ENCODE measurements at places on chromosomes 5 and 9.

DNA sequence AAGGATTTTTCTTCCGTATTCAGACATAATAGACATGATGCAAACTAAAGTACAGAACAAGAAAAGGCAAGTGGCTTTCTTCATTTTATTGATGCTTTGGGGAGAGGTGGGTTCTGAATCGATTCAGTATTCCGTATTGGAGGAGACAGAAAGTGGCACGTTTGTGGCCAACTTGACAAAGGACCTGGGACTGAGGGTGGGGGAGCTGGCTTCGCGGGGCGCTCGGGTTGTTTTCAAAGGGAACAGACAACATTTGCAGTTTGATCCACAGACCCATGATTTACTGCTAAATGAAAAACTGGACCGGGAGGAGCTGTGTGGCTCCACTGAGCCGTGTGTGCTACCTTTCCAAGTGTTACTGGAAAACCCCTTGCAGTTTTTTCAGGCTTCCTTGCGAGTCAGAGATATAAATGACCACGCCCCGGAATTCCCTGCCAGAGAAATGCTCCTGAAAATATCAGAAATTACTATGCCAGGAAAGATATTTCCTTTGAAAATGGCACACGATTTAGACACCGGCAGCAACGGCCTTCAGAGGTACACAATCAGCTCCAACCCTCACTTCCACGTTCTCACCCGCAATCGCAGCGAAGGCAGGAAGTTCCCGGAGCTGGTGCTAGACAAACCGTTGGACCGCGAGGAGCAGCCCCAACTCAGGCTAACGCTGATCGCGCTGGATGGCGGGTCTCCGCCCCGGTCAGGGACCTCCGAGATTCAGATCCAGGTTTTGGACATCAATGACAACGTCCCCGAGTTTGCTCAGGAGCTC lies 551 bp downstream of the PCDHB6 start:
- DNase-seq = no peak

DNA sequence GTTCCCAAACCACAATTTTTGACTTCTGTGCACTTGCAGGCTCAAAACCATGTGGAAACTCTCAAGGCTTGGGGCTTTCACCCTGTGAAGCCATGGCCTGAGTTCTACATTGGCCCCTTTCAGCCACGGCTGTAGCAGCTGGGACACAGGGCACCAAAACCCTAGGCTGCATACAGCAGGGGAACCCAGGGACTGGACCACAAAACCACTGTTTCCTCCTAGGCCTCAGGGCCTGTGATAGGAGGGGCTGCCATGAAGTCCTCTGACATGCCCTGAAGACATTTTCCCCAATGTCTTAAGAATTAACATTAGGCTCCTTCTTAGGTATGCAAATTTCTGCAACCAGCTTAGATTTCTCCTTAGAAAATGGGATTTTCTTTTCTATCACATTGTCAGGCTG lies 312.1 kb upstream of the TUSC1 start:
- DNase-seq = no peak

GRCh38 chr9:129481810-129482511 lies 138.9 kb downstream of the C9orf50 start:
- DNase-seq = peak; percentile 81

- no peak for DNase-seq
Measured at GRCh38 chr9:117091529-117091928, 323.3 kb downstream of the ASTN2 start.

DNA sequence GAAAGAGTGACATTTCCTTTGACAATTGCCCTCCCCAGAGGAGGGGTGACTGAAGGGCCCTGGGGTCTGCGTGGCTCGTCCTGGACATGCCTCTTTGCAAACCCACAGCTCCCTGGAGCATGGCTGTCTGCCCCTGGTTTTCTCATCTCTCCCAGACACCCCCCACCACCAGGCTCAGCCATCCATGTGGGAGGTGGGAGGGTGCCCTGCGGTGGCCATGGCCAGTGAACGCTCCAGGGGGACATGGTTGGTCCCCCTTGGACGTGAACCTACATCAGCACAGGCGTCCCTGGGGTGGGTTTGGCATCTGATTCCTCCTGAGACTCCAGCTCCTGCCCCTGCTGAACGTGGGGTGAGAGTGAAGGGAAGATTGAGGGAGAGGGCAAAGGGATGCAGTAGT lies 67.7 kb upstream of the LMX1B start:
- DNase-seq = no peak

DNA sequence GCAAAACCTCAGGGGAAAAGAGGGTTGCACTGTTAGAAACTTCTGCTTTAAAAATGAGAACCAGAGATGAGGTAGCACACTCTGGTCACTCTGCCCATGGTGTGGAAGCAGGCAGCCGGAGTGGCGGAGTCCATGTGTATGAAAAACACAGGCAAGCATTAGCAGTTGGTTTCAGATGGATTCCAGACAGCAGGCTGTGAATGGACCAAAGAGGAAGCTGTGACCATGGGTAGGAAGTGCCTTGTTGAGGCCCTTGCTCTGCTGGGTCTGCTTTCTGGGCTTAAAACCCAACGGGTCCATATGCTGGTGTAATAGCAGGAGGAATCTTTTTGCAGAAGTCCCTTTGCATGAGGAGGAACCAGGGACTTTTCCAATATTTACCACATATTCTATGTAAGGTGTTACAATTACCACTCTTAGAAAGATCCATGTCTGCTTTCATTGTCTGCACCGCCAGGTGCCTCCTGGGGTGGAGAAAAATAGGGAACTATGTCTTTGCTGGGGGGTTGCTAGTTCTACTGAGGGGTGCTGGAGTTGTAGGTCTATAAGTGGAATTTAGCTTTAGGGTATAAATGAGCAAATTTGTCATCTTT lies 77.0 kb downstream of the ANKRD55 start:
- DNase-seq = no peak

- DNase-seq = peak; percentile 83
Measured at GRCh38 chr5:180799902-180800801, 2.5 kb downstream of the MGAT1 start.

DNA sequence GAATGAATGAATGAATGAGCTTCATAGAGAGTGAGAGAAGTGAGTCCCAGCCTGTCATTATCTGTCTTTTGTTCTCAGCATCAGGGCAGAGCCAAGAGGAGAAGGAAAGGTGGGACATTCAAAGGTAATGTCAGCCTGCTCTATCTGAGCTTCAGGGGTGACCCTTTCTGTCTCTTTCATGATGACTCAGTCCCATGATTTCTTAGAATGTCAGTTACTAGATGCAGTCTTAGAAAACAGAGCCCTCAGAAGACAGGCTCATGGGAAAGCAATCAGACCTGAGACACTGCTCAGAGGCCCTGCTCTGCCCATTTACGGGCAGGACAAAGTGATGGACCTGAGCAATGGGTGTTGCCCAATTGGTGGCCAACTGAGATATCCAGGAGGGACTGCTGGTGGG lies 1.1 kb downstream of the SPATA31D1 start:
- DNase-seq = no peak

- DNase-seq = peak; percentile 86
Measured at GRCh38 chr9:89886281-89886700, 281.5 kb downstream of the GADD45G start.

- peak; percentile 25 for DNase-seq
Measured at GRCh38 chr9:127803507-127804352, 1.0 kb downstream of the FPGS start.

- no peak for DNase-seq
Measured at GRCh38 chr5:518721-519120, 5.5 kb downstream of the SLC9A3 start.

DNA sequence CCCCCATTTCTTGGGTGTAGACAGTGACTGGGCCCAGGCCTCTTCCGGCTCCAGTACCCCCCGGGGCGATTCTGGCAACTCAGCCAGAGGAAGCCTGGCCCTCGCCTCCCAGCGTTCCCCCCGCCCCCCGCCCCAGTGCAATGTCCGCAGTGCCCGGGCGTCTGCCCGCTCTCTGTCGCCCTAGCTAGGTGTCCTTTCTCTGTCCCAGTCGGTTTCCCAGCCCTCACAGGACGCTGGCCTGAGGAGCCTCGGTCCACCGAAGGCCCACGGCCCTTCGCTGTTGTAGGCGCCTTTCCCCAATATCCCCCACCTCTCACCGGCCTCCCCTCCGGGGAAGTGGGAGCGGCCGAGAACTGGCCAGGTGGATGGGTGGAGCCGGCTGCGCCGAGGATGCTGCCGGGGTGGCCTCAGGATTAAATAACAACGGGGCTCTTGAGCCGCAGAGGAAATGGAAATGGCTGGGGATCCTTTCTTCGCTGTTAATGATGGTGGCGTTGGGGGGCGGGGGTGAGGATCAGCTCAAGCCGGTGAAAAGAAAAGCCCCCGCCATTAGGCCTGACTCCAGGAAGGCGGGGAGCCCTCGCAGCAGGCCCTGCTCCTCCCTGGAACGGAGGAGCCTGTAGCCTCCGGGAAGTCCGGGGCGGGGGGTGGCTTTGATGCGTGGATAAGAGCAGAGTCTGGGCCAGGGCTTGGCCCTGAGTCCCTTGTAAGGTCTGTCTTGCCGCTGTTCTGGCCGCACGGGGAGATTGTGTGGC lies 1.1 kb upstream of the SPRY4 start:
- peak; percentile 90 for DNase-seq

DNA sequence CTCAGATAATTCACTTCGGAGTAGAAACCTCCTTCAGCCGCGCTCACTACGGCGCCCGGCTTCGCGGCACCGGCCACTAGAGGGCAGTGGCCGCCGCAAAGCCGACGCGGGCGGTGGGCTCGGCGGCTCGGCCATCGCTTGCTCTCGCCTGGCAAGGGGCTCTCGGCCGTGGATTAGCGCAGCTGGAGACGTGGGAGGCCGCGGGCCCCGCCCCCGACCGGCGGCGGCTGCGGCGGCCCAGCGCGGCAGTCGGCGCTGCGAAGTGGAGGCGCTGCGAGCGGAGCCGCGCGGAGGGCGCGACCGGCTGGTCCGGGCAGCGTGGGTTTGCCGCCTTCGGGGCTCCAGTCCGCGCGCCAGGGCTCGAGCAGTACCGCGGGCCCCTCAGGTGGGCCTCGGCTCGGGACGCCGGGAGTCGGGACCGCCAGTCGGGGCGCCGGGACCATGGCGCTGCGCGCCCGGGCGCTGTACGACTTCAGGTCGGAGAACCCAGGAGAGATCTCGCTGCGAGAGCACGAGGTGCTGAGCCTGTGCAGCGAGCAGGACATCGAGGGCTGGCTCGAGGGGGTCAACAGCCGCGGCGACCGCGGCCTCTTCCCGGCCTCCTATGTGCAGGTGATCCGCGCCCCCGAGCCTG lies at the start of gene SNX18:
TSS of gene SNX18 (plus strand) at position 248 of the 634 bp plus-strand sequence. CDS start at position 442, 194 bp downstream.
- peak; percentile 94 for DNase-seq

DNA sequence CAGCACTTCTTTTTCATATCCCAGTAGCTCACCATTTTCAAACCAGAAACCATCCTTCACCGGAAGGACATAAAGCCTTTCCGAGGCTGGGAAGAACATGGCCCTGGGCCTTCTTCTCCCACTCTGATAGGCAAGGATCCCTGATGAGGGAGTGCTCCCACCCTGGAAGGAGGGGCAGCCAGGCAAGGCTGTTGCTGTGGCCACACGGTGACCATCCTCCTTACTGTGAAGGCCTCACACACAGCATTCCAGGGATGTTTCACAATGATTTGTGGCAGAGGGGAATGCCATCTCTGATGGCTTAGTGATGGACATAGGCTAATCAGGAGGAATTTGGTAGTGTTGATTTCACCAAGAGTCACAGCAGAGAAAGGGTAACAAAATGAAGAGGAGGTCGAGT lies 130.7 kb downstream of the ADAMTS12 start:
- DNase-seq = peak; percentile 81

DNA sequence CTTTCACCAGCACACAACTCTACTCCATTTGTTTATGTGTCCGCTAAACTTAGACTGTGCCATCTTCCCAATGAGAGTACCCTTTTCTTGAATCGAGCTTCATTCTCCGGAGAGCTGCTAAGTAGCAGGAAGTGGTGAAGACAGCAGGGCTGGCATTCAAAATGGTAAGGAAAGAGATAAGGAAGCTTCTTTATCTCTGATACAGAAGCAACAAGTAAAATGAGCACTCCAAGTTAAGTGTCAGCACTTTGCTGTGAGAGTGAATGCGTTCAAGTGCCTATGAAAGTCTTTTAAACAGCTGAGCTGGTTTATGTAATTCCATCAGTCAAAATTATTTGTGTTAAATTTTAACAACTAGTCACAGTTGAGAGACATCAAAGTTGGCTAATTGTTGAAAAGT lies 386.8 kb upstream of the PTPRD start:
- DNase-seq = no peak

DNA sequence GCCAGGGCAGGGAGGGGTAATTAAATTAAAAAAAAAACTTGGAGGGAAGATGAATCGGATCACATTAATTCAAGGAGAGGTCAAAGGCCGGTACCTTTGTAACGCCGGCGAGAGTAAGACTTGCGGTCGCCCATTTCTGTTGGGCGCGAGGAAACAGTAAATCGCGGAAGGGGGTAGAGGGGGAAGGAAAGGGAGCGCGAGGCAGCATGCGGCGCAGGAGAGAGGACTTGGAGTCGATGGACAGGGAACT lies 324 bp upstream of the RGMB start:
- no peak for DNase-seq

DNA sequence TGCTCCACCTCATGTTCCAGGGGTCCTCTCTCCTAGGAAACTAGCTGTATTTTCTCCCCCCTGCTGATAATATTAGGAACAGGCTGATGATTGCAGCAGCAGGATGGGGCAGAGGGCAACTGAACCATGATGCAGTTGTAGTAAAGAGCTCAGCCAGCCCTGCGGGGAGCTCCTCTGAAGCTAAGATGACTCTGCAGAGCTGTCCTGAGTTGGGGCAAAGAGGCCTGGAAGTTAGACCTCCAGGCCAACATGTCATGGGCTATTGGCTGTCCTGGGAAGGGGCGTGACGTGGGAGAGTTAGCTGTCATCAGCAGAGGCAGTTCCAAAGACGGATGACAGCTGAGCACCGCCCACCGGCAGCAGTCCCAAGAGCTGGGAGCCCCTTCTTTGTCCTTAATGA lies 6.6 kb upstream of the FBP1 start:
- DNase-seq = no peak

- no peak for DNase-seq
Measured at GRCh38 chr9:131660466-131661405, 79.1 kb downstream of the RAPGEF1 start.

GRCh38 chr5:10286162-10286861 lies 21.4 kb downstream of the CMBL start:
- no peak for DNase-seq

GRCh38 chr5:40679913-40680681 lies at the start of gene PTGER4:
TSS of gene PTGER4 (plus strand) at chr5:40679915. CDS start at chr5:40680994, 1,079 bp downstream.
- DNase-seq = no peak

DNA sequence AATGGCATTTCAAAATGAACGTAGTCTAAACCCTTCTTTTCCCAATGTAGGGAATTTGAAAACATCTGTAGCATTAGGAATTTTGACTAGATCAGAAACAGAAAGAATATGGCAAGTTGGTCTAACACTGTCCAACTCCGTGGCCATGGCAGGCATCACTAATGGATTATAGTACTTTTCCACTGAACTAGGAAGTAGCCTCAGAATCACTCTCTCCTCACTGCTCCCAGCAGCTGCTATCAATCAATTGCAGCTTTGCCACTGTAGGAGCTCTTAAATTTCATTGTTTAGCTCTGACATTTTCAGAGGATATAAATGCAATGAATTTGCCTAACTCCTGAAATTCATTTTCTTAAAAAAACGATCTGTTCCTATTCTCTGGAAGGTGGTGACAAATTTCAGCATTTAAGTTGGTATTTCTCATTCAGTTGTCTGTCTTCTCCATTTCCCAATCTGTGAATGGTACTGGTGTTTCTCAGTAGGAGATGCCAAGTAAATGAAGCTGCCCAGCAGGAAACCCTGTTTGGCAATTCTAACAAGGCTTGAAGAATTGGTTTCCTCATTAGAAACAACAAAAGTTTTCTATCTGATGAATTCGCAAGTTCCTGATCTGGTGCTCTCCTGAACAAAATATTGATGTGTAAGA lies 64.7 kb downstream of the TLR4 start:
- DNase-seq = no peak

- peak; percentile 46 for DNase-seq
Measured at GRCh38 chr9:136978073-136978864, 965 bp downstream of the PTGDS start.

GRCh38 chr9:13110766-13111417 lies 168.6 kb downstream of the MPDZ start:
- DNase-seq = no peak
